ENCODE measurements at places on chromosomes 13 and 19. TPM values are rescaled to one million over a fixed set of nuclear protein-coding genes. Genes with fewer than 3 reads are reported as not detected.
A peak's percentile ranks its signal among the peaks of the same experiment; 100 is the strongest.

DNA sequence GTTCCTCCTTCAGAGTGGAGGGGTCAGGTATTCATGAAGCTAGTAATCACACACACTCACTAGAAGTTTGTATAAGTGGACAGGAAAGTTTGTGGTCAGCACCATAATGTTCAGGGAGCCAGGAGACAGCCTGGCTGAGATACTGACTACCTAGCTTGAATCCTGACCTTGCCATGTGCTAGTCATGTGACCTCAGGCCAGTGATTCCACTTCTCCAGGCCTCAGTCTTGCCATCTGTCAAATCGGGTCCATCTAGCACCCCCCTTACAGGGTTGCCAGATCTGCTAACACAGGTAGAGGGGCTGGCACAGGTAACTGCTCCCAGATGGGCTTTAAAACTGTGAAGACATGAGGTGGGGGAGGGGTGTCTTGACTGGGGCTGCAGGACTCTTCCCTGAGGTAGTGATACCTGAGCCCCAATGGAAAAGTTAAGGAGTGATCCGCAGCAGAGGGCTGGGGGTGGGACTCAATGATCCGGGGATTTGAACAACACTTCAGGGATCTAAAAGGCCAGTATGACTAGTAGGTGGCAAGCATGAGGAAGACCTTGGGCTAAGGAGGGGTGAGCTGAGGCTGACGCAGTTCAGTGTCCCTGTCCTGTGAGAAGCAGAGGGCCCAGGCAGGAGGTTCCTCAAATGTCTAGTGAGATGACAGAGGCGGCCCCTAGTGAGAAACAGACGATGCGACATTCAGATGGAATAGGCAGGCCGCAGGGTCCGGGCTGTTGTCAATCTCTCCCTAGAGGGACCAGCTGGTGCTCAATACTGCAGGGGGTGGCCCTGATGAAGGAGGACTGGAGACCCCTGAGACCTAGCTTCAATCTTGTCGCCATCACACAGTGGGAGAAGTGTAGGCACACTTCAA lies 8.5 kb downstream of the ACTMAP start:
- peak; percentile 35 for DNase-seq

DNA sequence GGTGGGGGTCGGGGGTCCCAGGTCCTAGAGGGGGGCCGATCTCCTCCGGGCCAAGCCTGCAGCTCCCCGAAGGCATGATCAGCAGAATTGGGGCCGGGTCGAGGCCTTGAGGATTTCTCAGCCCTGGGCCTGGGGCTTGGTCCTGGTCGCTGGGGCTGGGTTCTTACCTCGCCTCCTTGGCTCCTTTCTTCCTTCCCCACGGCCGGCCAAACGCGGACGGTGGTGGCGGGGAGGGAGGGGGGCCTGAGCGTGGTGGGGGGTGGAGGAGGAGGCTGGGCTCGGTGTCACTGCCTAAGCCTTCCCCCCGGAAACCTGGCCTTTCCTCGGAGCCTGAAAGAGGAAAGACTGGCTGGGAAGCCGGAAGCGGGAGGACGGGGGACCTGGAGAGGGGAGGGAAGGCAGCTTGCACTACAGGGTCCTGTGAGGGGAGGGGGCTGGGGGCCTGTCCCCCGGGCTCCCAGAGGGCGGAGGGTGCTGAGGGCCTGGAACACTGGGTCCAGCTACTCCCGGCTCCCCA lies at the start of gene ZNF579:
ZNF579 (minus strand) TSS at position 221 of the 517 bp plus-strand sequence. CDS start 1,209 bp downstream, outside the sequence.
- peak; percentile 95 for DNase-seq

DNA sequence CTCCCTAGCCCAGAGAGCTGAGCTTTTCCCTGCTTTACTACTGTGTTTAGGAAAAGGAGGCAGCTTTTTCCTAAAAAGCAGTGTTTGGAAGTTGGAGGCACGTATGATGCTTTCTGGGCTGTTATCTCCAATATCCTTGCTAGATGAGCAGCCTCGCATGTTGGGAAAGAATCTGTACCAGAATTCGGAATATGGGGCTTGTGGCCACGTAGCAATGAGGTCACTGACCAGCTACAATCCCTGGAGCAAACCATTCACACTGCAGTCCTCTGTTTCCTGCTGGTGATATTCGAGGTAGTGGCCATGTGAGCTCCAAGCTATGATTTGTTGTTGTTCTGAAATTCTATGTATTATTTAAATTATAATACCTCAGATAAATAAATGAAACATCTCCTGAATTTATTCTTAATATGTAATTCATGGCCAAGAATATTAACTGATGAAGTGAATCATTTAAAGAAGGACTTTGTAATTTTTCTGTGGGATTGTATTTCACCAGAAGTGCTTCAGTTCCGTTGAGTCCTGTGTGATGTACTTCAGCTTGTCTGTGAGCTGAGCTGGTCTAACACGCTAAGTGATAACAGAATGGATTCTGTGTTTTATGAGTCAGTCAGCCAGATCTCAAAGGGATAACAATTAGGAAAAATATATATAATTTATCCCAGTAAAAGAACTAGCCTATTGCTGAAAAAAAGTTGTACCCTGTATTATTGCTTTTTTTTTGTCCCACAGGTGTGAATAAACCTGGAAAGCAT lies 319.5 kb downstream of the SHISA2 start:
- DNase-seq, result no peak

- peak; percentile 81 for DNase-seq
These were observed 676.7 kb upstream of the SPRY2 start for GRCh38 chr13:81017513-81018152.

DNA sequence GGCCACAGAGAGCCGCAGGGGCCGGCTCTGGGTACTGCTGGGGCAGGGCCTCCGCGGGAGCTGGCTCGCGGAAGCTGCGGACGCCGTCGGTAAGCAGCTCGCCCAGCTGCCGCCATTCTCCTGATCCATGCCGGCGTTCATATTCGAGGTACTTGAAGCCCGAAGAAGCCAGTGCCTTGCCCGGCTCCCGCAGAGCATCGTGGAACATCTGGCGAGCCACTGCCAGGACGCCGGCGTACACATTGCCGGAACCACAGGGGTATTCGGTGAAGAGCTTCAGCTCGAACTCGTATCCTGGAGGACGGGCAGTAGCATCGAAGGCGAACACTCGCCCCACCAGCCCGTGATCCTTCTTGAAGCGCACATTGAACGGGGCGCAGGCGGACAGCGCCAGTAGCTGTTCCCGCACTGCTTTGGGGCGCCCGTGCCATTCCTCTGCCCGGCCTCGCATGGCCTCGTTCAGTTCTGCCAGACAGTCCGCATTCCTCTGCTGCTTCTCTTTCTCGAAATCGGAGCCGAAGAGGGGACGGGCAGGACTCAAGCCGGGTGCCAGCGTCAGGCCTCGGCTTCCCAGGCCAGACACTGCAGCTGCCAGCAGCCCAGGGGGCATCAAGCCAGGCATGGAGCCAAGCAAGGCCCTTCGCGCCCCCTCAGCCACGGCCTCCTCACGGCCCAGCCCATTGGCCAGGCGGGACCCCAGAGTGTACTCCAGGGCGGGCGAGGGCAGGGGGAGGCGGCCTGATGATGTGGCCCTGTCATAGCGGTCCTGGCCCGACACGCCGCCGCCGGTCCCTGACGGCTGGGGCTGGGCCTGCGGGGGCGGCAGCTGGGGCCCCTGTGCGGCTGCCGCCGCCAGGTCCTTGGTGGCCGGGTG lies 1.0 kb downstream of the IRF2BP1 start:
- DNase-seq, result peak; percentile 56

DNA sequence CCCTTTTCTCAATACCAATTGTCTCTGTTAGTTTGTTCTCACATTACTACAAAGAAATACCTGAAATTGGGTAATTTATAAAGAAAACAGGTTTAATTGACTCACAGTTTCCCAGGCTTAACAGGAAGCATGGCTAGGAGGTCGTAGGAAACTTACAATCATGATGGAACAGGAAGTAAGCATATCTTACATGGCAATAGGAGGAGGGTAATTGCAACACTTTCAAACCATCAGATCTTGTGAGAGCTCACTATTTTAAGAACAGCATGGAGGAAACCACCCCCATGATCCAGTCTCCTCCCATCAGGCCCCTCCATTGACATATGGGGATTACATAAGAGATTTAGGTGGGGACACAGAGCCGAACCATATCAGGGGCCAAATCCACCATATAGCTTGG lies 1210.1 kb upstream of the SPRY2 start:
- DNase-seq, result no peak

GRCh38 chr13:108618233-108618632 lies 11.2 kb upstream of the MYO16 start:
- peak; percentile 8 for DNase-seq

DNA sequence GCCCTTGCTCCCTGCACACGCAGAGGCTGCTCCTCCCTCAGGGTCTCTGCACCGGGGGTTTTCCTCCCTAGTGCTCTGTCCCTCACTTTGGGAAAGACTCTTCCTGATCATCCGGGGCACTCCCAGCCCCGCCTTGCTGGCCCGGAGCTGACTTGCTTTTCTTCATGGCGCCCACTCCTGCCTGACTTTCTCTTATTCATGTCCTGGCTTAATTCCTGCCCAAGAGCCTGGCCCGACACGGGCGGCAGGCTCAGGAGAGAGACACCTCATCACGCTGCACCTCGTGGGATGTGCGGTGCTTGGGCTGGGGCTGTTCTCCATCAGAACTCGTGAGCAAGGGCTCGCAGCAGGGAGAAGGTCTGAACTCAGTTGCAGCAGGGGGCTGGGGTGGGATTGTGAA lies 11.8 kb upstream of the PLA2G4C start:
- DNase-seq, result no peak

DNA sequence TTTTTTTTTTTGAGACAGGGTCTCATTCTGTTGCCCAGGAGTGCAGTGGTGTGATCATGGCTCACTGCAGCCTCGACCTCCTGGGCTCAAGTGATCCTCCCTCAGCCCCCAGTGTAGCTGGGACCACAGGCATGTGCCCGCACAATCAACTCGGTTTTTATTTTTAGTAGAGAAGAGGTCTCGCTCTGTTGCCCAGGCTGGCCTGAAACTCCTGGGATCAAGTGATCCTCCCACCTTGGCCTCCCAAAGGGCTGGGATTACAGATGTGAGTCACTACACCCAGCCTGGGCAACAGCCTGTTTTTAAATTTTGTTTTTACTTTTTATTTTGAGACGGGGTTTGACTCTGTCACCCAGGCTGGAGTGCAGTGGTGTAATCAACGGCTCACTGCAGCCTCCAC lies 2.3 kb upstream of the KDM4B start:
- no peak for DNase-seq

GRCh38 chr19:13926010-13926409 lies 12.2 kb downstream of the PODNL1 start:
- no peak for DNase-seq

- DNase-seq, result peak; percentile 34
These were observed 5.3 kb downstream of the PRKACA start for GRCh38 chr19:14112051-14112808.

- DNase-seq, result peak; percentile 84
These were observed 24.3 kb downstream of the NFILZ start for GRCh38 chr19:8654591-8655339.

GRCh38 chr19:16542910-16543472 lies 754 bp upstream of the CHERP start:
- DNase-seq, result no peak

GRCh38 chr19:19491321-19492025 lies 23.9 kb downstream of the TSSK6 start:
- no peak for DNase-seq

GRCh38 chr13:109180905-109181425 lies 551.6 kb downstream of the MYO16 start:
- DNase-seq, result peak; percentile 55

DNA sequence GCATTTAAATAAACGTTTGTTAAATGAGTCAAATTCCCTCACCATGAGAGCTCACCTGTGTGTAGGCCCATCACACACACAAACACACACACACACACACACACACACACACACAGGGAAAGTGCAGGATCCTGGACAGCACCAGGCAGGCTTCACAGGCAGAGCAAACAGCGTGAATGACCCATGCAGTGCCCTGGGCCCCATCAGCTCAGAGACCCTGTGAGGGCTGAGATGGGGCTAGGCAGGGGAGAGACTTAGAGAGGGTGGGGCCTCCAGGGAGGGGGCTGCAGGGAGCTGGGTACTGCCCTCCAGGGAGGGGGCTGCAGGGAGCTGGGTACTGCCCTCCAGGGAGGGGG lies 8.5 kb upstream of the CEACAM5 start:
- no peak for DNase-seq

DNA sequence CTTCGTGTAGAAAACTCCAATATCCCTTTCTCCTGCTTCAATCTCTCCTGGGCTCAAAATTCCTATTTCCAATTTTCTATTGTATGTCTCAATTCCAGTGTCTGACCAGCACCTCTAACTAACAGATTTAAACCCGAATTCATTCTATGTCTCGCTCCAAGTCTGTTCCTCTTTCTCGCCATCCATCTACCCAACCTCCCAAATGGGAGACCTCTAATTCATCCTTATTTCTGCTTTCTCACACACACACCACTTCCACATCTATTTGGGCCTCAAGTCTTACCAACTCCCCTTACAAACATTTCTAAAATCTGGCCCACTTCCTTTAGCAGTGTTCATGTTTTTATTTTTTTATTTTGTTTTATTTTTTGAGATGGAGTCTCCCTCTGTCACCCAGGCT lies 53.3 kb downstream of the MBD3L2B start:
- DNase-seq, result no peak

- no peak for DNase-seq
These were observed 73.0 kb downstream of the CYSLTR2 start for GRCh38 chr13:48726711-48727110.

DNA sequence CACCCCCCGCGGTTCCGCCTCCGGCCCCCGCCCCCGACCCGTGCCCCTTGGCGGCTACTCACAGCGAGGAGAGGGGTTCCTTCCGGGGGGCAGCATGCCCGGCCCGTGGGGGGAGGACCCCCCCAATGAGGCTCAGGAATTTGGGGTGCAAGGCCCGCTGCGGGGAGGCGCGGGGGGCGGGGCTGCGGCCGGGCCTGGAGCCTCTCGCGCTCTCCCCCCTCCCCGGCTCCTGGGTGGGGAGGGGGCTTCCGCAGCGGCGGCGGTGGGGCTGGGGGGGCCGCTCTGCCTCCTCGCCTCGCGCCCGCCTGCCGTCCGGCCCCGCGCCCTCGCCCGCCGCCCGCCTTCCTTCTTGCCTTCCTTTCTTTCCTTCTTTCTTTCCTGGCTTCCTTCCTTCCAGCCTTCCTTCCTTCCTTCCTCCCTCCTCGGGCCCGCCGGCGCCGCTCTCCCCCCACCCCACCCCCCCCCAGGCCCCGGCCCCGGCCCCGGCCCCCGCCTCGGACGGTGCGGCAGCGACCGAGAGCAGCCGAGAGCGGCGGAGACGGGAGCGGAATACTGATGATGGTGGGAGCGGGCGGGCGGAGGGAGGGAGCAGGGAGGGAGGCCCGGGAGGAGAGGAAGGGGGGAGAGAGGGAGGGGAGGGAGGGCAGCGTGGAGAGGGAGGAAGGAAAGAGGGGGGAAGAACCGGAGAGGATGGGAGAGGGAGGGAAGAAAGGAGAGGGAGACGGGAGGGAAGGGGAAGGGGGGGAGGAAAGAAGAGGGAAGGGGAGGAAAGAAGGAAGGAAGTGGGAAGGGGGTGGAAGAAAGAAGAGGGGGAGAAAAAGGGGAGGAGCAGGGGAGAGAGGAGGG lies at the start of gene LRRC4B:
LRRC4B (minus strand) TSS at position 554 of the 846 bp plus-strand sequence. CDS start 19,597 bp downstream, outside the sequence.
- peak; percentile 85 for DNase-seq

Gene LCP1
- polyA plus RNA-seq, result 1.9 TPM

Gene MCEMP1
- polyA plus RNA-seq, result not detected

Gene ZIC5
- polyA plus RNA-seq, result 14.1 TPM

Gene BIVM
- 3.2 TPM for polyA plus RNA-seq

Gene FXYD3
- 0.81 TPM for polyA plus RNA-seq

Gene ZSWIM9
- polyA plus RNA-seq, result 2.9 TPM

Gene TPTE2
- not detected for polyA plus RNA-seq

Gene SHC2
- polyA plus RNA-seq, result 2.6 TPM

Gene CDK8
- 13.6 TPM for polyA plus RNA-seq

Gene APOC4
- polyA plus RNA-seq, result not detected

Gene KLC3
- polyA plus RNA-seq, result 3.1 TPM

Measured in GM23338 (cell line).